Chondrocyte (in vitro differentiated cells): ENCODE measurements at places on chromosomes 6 and 20. TPM values are rescaled to one million over a fixed set of nuclear protein-coding genes. Genes with fewer than 3 reads are reported as not detected.

CTAGE9 gene
- not detected in 3 replicates for total RNA-seq

ENPP5 gene
- 0.12 to 0.28 TPM in 2 of 3 replicates, not detected in the other for total RNA-seq

LY6G6F gene
- total RNA-seq = not detected in 3 replicates

ADGB gene
- not detected in 3 replicates for total RNA-seq

MAP1LC3A gene
- 49.4 to 128 TPM (median 120 TPM) in 3 replicates for total RNA-seq

GTSF1L gene
- not detected in 3 replicates for total RNA-seq

- H3K27me3 ChIP-seq = no peaks in the 10 kb centered on the region
- DNase-seq = no peak
- H3K4me3 ChIP-seq = no peak overlapping the region
- H3K36me3 ChIP-seq = no peaks in the 10 kb centered on the region
- H3K27ac ChIP-seq = no peak overlapping the region
These were observed 31.6 kb upstream of the LAMA4 start for GRCh38 chr6:112286010-112286409.

GRCh38 chr6:122869437-122870024 lies 80.5 kb downstream of the SMPDL3A start:
- DNase-seq = no peak
- no peak overlapping the region for H3K4me3 ChIP-seq
- H3K27me3 ChIP-seq = peaks cover 26% of the 10 kb centered on the region
- H3K36me3 ChIP-seq = no peaks in the 10 kb centered on the region
- no peak overlapping the region for H3K27ac ChIP-seq

DNA sequence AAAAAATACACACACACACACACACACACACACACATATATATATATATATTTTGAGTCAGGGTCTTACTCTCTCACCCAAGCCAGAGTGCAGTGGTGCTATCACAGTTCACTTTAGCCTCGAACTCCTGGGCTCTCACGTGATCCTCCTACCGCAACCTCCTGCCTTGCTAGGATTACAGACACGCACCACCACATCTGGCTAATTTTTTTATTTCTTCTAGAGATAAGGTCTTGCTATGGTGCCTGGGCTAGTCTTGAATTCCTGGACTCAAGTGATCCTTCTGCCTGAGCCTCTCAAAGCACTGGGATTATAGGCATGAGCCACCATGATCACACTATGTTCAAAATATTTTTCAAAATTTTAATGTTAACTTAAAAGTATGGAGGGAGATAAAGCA lies 43.5 kb downstream of the NUP153 start:
- H3K36me3 ChIP-seq = peaks cover 30% of the 10 kb centered on the region
- no peaks in the 10 kb centered on the region for H3K4me1 ChIP-seq
- H3K27me3 ChIP-seq = no peaks in the 10 kb centered on the region

DNA sequence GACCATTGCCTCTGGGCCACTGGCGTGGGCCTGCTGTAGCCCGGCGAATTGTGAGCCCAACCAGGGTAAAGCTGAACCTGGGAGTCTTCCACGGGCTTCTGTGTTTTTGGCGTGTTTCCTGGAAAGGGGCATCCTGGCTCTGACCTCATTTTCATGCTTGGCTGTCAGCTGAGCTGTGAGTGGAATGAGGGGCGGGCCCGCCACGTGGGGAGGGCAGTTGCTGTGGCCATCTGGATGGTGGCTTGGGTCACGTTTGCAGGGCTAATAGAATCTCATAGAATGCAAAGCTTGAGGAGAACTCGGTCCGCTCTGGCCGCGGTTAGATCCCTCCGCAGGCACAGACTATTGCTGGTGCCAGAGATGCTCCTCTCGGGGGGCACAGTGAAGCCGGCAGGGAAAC lies 263.0 kb downstream of the SMOC2 start:
- no peak for DNase-seq
- H3K27me3 ChIP-seq = peaks cover 5% of the 10 kb centered on the region
- no peaks in the 10 kb centered on the region for H3K36me3 ChIP-seq
- H3K4me3 ChIP-seq = no peak overlapping the region
- H3K4me1 ChIP-seq = peaks cover 41% of the 10 kb centered on the region
